ENCODE measurements at places on chromosomes 3 and 15.

GRCh38 chr3:72591522-72592421 is 256.5 kb downstream of the SHQ1 start:
- ATAC-seq, result peak; percentile 46

GRCh38 chr15:63048115-63048775 is 5.7 kb downstream of the TPM1 start:
- peak; percentile 94 for ATAC-seq

- ATAC-seq, result no peak
Observed at GRCh38 chr3:171494457-171495109, 34.4 kb upstream of the TNIK start.

DNA sequence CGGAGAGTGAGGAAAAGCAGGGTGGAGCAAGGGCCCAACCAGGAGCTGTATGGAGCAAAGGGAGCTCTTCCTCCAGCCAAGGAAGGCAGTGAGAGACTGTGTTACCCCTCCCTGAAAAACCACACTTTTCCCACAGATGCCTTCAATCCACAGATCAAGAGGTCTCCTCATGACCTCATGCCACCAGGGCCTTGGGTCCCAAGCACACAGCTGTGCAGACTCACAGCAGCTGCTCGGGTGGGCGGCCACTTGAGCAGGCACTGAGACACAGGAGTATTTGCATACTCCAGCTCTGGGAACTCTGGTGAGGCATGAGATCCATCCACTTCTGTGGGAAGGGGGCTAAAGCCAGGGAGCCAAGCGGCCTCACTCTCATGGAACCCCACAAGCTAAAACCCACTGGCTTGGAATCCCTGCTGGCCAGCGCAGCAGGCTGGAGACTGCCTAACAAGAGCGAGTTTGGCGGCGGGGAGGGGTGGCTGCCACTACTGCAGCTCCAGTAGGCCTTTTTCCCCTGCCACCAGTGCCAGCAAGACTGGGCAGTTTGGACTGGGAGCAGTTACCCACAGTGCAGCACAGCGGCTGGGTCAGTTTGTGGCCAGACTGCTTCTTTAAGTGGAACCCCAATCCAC is 880.6 kb upstream of the ARPP21 start:
- no peak for ATAC-seq

All from motor neuron (in vitro differentiated cells).